Smooth muscle cell of the coronary artery (primary cell): ENCODE measurements at places on chromosomes 1 and 21. TPM values are rescaled to one million over a fixed set of nuclear protein-coding genes. Genes with fewer than 3 reads are reported as not detected.

Gene FALEC
- 0.23 and 0.70 TPM in 2 replicates for total RNA-seq

Gene SHE
- under 0.01 and 0.12 TPM in 2 replicates for total RNA-seq

Gene NPL
- 0.98 and 3.5 TPM in 2 replicates for total RNA-seq

Gene CFAP74
- not detected in 2 replicates for total RNA-seq
